Cardiac ventricle fibroblast (primary cell): ENCODE measurements at places on chromosomes 13 and 19. TPM values are rescaled to one million over a fixed set of nuclear protein-coding genes. Genes with fewer than 3 reads are reported as not detected.

DCUN1D2 gene
- total RNA-seq, result 5.7 and 7.2 TPM in 2 replicates

ADGRE3 gene
- total RNA-seq, result not detected in 2 replicates

ANGPTL8 gene
- total RNA-seq, result not detected in 2 replicates

ITGBL1 gene
- total RNA-seq, result 22.6 and 23.1 TPM in 2 replicates

CYP4F8 gene
- not detected in 2 replicates for total RNA-seq
